CD8-positive, alpha-beta memory T cell (primary cell): ENCODE measurements at places on chromosomes 6 and 20. TPM values are rescaled to one million over a fixed set of nuclear protein-coding genes. Genes with fewer than 3 reads are reported as not detected.

DNA sequence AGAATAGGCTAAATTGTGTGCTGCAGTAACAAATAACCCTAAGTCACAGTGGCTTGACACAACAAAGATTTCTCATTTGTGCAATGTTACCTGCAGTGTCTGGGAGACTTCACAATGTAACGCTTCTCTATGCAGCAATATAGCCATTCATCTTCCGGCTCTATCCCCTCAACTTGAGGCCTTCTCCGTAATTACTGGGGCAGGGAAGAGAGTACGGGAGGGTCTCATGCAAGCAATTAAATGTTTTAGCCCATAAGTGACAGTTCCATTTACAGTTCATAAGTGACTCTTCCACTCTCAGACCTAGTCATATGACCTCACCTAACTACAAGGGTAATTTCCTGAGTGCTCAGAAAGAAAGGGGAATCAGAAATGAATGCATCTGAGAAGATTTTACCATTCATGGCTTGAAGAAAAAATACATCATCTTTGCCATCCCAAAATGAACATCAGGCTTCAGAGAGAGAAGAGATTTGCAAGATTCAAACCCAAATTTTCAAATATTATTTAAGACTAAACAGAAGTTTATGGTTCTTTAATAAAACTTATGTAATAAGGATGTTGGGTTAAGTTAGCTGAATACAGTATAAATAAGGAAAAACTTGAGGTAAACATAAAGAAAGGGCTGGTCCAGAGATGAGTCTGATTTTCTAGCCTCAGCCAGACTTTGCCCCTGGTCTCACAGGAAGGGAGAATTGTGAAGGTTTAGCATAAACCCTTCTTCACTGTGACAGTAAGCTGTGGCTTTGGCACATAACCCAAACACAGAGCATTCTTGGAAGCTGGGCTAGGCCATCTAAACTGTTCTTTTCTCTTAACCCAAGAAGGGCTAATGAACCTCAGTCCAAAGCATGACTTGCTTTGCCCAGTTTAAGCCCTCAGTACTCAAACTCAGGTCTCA lies 13.3 kb downstream of the GPR6 start:
- no peak for DNase-seq
- H3K27me3 ChIP-seq, result no peaks in the 10 kb centered on the region
- no peaks in the 10 kb centered on the region for H3K36me3 ChIP-seq
- no peak overlapping the region for H3K27ac ChIP-seq
- H3K4me3 ChIP-seq, result no peak overlapping the region
- no peaks in the 10 kb centered on the region for H3K4me1 ChIP-seq

- no peaks in the 10 kb centered on the region for H3K36me3 ChIP-seq
- H3K4me3 ChIP-seq, result no peak overlapping the region
- DNase-seq, result no peak
- no peak overlapping the region for H3K27ac ChIP-seq
- H3K4me1 ChIP-seq, result no peaks in the 10 kb centered on the region
These were observed 310.0 kb upstream of the PRND start for GRCh38 chr20:4411744-4412143.

GRCh38 chr6:155263373-155264063 lies at the start of gene CLDN20:
CLDN20 (plus strand) TSS chr6:155264013; CDS start chr6:155275720, 11,707 bp downstream.
- H3K27me3 ChIP-seq, result no peaks in the 10 kb centered on the region
- H3K4me3 ChIP-seq, result no peak within 1 kb of the TSS
- DNase-seq, result no peak
- peaks cover 8% of the 10 kb centered on the region for H3K36me3 ChIP-seq
- H3K27ac ChIP-seq, result no peak within 1 kb of the TSS

GRCh38 chr6:158853072-158853879 lies 34.1 kb upstream of the EZR start:
- peak overlapping the region; percentile 95 for H3K27ac ChIP-seq
- H3K27me3 ChIP-seq, result no peaks in the 10 kb centered on the region
- peaks cover 64% of the 10 kb centered on the region for H3K4me1 ChIP-seq
- peak; percentile 82 for DNase-seq
- no peaks in the 10 kb centered on the region for H3K36me3 ChIP-seq
- H3K4me3 ChIP-seq, result peak overlapping the region; percentile 68

GRCh38 chr6:143806282-143807102 lies 36.6 kb upstream of the LTV1 start:
- no peaks in the 10 kb centered on the region for H3K27me3 ChIP-seq
- H3K36me3 ChIP-seq, result no peaks in the 10 kb centered on the region
- H3K27ac ChIP-seq, result peak overlapping the region; percentile 54

RAB44 gene
- total RNA-seq, result not detected

- H3K4me3 ChIP-seq, result no peak overlapping the region
- no peaks in the 10 kb centered on the region for H3K4me1 ChIP-seq
- DNase-seq, result no peak
- H3K36me3 ChIP-seq, result peaks cover 7% of the 10 kb centered on the region
- H3K27ac ChIP-seq, result no peak overlapping the region
These were observed 87.8 kb downstream of the CTNNBL1 start for GRCh38 chr20:37781626-37782025.

DNA sequence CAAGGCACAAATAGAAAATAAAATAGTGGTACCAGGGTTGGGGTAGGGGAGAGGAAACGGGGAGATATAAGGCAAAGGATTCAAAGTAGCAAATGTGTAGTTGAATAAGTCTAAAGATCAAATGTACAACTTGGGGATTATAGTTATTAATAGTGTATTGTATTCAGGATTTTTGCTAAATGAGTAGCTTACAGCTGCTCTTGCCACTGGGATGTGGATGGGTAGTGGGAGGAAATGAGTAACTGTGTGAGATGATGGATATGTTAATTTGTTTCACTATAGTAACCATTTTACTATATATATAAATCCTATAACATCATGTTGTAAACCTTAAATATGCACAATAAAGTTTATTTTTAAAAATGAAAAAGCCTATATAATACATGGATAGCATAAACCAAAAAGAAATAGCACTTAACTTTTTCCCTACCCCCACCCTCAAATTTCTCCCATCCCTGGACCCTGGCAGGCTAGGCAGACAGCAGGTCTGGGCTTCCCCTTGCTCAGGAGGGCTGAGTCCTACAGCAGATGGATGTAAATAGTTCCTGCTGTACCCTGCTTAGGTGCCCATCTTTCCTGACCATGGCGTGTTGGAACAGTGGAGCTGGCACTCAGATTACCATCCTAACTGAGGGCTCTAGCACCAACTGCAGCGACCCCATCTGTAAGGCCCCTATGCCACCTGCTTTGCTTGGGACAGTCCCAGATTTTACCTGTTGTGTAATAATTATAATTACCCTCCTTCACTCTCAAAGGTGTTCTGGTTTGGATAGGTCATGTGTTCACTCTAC lies 28.6 kb upstream of the PBOV1 start:
- no peak overlapping the region for H3K27ac ChIP-seq
- no peak overlapping the region for H3K4me3 ChIP-seq
- no peaks in the 10 kb centered on the region for H3K4me1 ChIP-seq
- DNase-seq, result no peak
